CD4-positive, alpha-beta T cell treated with Interleukin-6 for 4 hours (primary cell): ENCODE measurements at places on chromosomes 12 and 14.
A peak's percentile ranks its signal among the peaks of the same experiment; 100 is the strongest.

- no peak for DNase-seq
Measured at GRCh38 chr14:67675219-67675582, 769 bp upstream of the VTI1B start.

DNA sequence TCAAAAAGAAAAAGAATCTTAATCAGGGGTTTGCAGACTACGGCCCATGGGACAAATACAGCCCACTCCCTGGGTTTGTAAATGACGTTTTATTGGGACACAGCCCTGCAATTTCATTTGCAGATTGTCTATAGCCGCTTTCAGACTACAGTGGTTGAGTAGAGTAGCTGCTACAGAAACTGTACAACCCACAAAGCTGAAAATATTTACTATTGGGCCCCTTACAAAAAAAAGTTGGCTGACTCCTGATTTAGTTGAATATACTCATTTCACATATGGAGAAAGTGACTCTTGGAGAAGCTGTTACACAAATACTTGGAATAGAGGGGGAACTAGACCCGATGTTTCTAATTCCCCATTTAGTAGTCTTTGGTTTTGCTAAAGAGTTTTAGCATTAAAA lies 162.5 kb upstream of the NOS1 start:
- no peak for DNase-seq

- peak; percentile 4 for DNase-seq
Measured at GRCh38 chr14:34797747-34798583, 77.2 kb downstream of the BAZ1A start.

- no peak for DNase-seq
Measured at GRCh38 chr12:55850893-55851292, 8.2 kb upstream of the MMP19 start.

DNA sequence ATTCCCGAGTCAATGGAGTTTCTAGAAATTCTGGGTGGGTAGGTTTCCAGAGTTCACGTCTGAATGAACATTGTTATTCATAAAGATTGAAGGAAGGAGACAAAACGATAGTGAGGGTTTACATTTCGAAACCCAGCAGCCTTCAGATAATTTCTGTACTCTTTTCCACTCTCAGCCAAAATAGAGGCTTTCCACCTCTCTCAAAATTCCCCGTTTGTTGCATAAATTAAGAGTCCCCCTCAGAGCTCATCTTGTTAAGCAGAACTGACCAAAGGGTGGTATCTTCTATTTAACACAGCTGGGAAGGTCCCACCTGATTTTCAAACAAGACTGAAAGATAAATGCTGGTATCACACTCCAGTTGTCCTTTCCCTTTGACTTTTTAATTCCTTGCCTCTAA lies 21.5 kb upstream of the YARS2 start:
- no peak for DNase-seq

DNA sequence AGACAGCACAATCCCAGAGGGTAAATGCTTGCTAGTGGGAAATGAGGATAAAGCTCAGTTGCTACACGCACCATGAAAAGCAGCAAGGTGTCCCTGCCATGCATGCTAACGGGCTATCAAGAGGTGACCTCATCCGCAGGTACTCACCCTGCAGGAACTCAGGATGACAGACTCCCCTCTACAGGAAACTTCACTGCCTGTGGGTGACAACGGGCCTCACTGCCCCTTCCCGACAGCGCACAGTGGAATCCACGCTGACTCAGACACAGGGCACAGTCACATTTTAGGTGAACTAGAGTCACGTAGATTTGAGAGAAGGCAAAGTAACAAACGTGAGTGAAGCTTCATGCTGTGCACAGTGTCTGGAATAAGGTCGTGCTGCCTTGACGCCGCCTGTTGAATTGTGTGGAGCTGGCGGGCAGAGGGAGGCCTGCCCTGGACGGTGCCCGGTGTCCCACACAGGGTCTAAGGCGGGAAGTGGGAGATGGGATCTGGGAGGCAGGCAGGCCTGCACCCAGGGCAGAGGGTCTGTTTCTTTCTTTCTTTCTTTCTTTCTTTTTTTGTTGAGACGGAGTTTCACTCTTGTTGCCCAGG lies 331.8 kb downstream of the TMEM132D start:
- no peak for DNase-seq

DNA sequence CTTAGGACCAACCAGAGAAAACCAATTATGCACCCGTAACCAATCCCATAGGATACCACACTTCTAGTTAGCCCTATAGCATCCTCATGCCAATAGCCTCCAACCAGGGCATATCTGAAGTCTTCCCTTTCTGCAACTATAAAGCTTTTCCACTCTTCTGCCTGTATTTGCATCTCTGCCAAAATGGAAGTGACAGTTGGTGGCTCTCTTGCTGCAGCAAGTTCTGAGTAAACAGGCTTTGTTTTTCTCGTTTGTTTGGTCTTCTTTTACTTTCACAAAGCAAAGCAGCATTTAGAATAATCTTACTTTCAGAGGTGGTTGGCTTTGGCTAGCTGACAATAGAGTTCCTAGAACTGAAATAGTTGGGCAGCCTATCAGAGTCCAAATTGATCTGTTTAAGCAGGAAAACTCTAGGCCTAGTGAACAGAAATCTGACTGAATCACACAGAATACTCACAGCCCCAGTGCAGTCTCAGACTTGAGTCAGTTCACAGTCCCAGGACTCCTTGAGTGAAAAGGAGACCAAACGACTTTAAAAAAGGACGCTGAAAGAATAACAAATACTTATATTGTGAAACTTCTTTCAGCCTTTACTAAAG lies 1029.7 kb upstream of the LRFN5 start:
- DNase-seq: no peak

- DNase-seq: no peak
Measured at GRCh38 chr12:91194500-91194899, 11.9 kb upstream of the DCN start.

DNA sequence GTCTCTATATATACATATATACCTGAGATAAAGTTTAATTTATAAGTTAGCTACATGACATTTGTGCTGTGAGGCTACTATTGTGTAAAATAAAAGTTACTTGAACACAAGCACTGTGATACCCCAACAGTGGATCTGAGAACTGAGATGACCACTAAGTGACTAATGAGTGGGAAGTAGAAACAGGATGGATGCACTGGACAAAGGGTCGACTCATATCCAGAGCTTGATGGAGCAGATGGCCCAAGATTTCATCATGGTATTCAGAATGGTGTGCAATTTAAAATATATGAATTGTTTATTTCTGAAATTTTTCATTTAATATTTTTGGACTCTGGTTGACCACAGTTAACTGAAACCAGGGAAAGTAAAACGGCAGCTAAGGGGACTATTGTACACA lies 908.6 kb upstream of the MDGA2 start:
- DNase-seq: no peak
